ENCODE measurements at places on chromosomes 3 and 15. TPM values are rescaled to one million over a fixed set of nuclear protein-coding genes. Genes with fewer than 3 reads are reported as not detected.
A peak's percentile ranks its signal among the peaks of the same experiment; 100 is the strongest.

HTR3E gene
- total RNA-seq: not detected

GRCh38 chr3:31960793-31961431, 20.1 kb downstream of the OSBPL10 start:
- H3K27me3 ChIP-seq: no peaks in the 10 kb centered on the region
- peaks cover 32% of the 10 kb centered on the region for H3K4me1 ChIP-seq

DNA sequence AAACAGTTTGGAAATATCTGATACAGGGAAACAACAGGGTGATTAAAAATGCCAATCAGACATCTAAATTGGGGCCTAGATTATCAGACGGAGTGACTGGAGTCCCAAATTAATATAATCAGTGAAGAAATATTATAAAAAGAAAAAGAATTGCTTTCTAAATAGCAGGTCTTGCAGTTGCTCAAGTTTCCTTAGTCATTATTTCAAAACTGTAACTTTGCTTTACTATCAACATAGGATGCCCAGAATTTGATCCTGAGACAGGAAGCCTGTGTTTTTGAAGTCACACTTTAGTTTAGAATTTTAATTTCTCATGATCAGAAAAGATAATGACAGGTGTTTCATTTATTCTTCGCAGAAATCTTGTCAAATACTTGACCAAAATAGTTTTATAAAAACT, 105.9 kb downstream of the IL1RAP start:
- H3K4me3 ChIP-seq: no peak overlapping the region
- DNase-seq: no peak
- no peak overlapping the region for H3K27ac ChIP-seq
- H3K4me1 ChIP-seq: no peaks in the 10 kb centered on the region

- no peaks in the 10 kb centered on the region for H3K27me3 ChIP-seq
- no peak overlapping the region for H3K4me3 ChIP-seq
- no peaks in the 10 kb centered on the region for H3K4me1 ChIP-seq
- peaks cover 15% of the 10 kb centered on the region for H3K36me3 ChIP-seq
- no peak overlapping the region for H3K27ac ChIP-seq
These were observed 61.0 kb downstream of the C3orf80 start for GRCh38 chr3:160286231-160286630.

DNA sequence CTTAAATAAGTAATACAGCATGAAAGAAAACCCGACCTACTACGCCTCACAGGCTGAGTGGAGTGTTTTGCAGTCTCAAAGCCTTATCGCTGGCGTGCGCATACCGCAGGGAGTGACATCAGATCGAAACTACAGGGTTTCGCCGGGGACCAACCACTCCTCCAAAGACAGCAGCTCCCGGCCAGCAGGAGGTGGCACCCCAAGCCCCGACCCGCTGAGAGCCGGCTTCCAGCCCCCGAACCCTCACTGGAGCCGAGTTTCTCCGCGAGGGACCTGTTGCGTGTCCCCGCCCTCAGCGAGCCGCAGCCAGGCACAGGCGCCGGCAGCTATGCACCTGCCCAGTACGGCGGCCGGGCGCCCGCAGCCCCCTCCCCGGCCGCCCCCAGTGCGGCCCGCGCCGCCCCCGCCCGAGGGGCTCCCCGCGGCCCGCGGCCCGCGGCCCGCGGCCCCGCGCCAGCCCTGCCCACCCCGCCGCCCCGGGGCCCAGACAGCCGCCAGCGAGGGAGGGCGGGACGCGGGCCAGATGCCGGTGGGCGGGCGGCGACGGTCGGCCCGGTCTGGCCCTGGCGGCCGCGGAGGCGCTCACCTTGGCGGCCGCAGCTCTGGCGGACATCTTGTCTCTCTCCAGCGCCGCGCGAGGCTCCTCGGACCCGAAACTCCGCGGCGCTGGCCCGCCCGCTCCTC, 710 bp downstream of the TJP1 start:
- DNase-seq: peak; percentile 83
- H3K4me3 ChIP-seq: peak overlapping the region; percentile 91
- H3K27me3 ChIP-seq: no peaks in the 10 kb centered on the region
- H3K36me3 ChIP-seq: no peaks in the 10 kb centered on the region

DNA sequence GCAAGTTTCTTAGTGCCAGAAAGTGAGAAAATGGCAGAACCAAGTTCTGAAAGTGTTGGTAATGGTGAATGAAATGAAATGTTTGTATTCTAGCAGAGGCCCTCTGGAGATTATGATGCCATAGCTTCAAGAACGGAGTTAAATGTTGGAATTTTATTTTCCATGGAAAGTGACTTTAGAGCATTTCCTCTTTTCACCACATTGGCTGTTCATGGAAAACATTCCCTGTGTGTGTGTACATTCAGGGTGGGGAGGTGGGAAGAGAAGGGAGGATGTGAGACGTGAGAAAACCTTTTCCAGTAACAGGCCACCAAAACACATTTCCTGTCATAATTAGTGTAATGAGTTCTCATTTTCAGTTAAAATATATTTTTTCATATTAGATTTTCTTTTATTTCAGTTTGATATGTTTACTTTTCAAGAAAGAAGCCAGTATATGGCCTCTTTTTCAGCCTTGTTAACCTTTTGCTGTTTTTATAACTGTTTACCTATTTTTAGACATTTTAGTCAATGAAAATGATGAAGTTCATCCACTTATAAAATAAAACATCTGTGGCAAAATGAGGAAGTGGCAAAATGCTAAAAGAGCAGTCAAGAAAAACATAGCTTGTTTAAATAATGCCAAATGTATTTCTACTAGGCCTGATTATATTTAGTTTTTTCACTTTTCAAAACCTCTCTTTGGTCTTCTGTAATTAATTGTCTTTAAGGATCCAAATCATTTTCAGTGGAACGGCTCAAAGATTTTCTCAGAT, 21.6 kb downstream of the SAMMSON start:
- H3K4me3 ChIP-seq: no peak overlapping the region
- no peak overlapping the region for H3K27ac ChIP-seq
- H3K36me3 ChIP-seq: no peaks in the 10 kb centered on the region
- no peak for DNase-seq
- H3K4me1 ChIP-seq: no peaks in the 10 kb centered on the region

GRCh38 chr3:134018850-134019249, 10.9 kb downstream of the SLCO2A1 start:
- H3K4me1 ChIP-seq: no peaks in the 10 kb centered on the region
- H3K27ac ChIP-seq: no peak overlapping the region
- H3K4me3 ChIP-seq: no peak overlapping the region
- no peaks in the 10 kb centered on the region for H3K27me3 ChIP-seq

Measured in heart right ventricle (tissue), 16 donors.